Activated CD4-positive, alpha-beta T cell treated with anti-CD3 and anti-CD28 coated beads, Interleukin-2, amount 10 ng/mL, durations not matched to agents 24 days and 14 days (primary cell): ENCODE measurements at places on chromosomes 2 and 18. TPM values are rescaled to one million over a fixed set of nuclear protein-coding genes. Genes with fewer than 3 reads are reported as not detected.

The PAX8 gene
- total RNA-seq = 0.45 and 0.77 TPM in 2 replicates

The MPHOSPH10 gene
- total RNA-seq = 69.4 and 74.5 TPM in 2 replicates

The C2orf66 gene
- total RNA-seq = 0.17 and 0.33 TPM in 2 replicates

The PSMA8 gene
- total RNA-seq = 0.80 and 0.93 TPM in 2 replicates

The MAP3K19 gene
- not detected in 2 replicates for total RNA-seq

The GDF7 gene
- total RNA-seq = 0.26 TPM in 2 replicates

The MDH1B gene
- total RNA-seq = 0.12 and 0.47 TPM in 2 replicates

The CDKL4 gene
- not detected in 2 replicates for total RNA-seq

DNA sequence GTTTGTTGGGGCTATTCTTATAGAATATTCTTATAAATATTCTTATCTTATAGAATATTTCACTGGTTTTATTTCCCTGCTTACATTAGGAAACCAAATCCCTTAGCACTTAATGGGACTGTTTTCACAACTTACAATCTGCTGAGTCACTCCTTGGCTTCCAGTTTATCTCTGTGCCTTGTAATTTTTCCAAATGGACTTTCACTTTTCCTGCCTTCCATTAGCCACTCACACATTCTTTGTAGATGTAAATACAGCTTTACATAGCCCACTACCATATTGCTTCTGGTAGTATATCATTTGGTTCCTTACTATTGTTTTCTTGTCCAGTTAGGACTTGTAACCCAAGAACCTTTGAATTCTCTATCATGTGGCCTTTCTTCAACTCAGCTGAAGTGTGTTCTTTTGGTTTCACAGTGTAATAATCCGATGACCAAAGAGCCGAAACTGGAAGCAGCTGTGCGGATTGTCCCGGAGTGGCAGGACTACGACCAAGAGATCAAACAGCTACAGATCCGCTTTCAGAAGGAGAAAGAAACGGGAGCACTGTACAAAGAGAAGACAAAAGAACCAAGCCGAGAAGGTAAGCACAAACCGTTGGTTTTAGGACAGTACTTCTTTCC lies 96.1 kb downstream of the UGGT1 start:
- no peak for DNase-seq

- DNase-seq = no peak
Measured at GRCh38 chr2:23367760-23368159, 17.2 kb upstream of the KLHL29 start.

DNA sequence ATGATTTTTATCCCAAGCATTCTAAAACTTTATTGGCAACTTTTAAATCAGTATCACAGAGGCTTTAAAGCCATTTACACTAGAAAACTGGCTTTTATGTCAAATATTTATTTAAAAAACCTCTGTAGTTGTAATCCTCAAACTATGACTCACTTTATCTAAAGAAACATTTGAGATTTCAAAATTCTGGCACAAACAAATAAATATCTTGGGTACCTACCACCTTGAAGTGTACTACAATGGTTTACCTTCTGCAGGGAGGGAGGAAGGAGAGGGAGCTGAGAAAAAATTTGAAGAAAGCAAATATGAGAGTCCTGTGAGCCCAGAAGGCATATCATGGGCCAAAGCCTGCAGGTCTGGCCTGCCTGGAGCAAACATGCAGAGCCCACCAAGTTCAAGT lies 155.6 kb downstream of the NCKAP5 start:
- no peak for DNase-seq

DNA sequence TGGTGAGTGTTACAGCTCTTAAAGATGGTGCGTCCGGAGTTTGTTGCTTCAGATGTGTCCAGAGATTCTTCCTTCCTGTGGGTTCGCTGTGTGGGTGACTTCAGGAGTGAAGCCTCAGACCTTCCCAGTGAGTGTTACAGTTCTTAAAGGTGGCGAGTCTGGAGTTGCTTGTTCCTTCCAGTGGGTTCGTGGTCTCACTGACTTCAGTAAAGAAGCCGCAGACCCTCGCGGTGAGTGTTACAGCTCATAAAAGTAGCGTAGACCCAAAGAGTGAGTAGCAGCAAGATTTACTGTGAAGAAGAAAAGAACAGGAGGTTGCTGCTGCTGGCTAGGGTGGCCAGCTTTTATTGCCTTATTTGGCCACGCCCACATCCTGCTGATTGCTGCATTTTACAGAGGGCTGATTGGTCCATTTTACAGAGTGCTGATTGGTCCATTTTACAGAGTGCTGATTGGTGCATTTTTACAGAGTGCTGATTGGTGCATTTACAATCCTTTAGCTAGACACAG lies 34.0 kb upstream of the SPTBN1 start:
- DNase-seq = peak; percentile 77

DNA sequence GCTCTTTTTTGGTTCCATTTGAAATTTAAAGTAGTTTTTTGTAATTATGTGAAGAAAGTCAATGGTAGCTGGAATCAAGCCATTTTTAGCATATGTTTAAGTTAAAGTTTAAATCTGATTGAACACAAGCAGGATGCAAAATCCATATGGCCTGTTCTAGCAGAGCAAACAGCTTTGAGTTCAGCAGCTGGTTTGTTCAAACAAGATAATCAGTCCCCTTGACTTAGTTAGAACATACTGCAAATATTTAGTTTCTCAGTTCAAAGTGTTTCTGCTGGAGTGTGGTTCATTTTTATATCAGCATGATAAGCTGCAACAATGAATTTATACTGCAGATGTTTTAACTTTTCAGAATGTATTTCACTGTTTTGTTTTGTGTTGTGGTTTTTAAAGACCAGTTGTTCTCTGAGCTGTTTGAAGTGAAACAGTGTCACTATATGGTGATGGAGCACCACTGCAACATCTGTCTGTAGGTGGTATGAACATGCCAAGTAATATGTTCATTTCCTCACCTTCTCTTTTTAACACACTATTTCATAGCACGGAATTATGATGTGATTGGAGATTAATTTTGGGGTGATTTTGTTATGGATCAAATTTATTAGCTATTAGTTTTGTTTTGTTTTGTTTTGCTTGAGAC lies 125.3 kb downstream of the COL4A4 start:
- DNase-seq = no peak

DNA sequence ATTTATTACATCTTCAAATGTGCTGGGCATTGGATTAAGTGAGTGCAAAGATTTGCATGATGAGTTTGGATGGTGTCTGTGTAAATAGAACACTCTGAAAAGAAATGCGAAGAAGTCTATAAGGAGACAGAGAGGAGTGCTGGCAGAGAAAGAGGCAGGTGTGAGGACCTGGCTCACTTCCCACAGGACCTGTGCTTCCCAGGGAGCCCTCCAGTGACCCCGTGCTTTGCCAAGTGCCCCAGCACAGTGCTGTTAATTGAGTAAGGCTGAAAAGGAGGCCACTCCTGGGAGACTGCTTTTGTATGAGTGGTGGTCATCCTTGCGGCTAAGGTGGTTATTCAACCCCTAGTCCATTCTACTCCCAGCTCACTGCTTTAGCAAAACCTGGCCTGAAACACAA lies 230.8 kb downstream of the OSR1 start:
- no peak for DNase-seq

- peak; percentile 54 for DNase-seq
Measured at GRCh38 chr2:114661971-114662939, 219.8 kb downstream of the DPP10 start.

GRCh38 chr18:52183107-52183506 lies 156.9 kb upstream of the DCC start:
- DNase-seq = no peak

DNA sequence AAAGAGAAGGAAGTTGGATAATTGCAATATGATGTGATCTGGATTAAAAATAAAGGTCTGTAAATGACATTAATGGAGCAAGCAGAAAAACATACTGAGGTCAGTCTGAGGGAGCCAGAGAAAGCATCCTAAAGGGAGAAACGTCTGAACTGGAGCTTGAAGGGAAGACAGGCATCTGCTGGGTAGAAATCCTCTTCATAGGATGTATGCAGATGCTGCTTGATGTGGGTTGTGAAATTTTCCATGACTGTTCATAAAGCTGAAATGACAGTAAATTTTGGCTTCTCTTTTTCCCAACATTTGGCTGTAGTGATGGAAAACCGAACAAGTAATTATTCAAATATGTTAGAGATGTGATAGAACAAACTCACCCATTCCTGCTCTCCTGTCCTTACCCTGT lies 287.6 kb downstream of the CAMKMT start:
- no peak for DNase-seq

GRCh38 chr2:240518981-240519380 lies 38.8 kb downstream of the ANKMY1 start:
- no peak for DNase-seq

GRCh38 chr2:168289880-168290279 lies 42.5 kb upstream of the STK39 start:
- no peak for DNase-seq

DNA sequence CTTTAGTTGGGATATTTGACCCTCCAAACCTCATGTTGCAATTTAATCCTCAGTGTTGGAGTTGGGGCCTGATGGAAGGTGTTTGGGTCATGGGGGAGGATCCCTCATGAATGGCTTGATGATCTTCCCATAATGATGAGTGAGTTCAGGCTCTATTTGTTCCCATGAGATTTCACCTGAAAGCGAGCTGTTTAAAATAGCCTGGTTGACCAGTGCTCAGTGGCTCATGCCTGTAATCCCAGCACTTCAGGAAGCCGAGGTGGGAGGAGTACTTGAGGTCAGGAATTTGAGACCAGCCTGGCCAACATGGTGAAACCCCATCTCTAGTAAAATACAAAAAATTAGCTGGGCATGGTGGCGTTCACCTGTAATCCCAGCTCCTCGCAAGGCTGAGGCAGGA lies 14.9 kb upstream of the PSME4 start:
- DNase-seq = no peak

- no peak for DNase-seq
Measured at GRCh38 chr18:41144441-41144840, 810.6 kb upstream of the PIK3C3 start.

- DNase-seq = no peak
Measured at GRCh38 chr18:62372156-62372555, 47.0 kb downstream of the TNFRSF11A start.

- DNase-seq = no peak
Measured at GRCh38 chr2:38739524-38739923, 11.6 kb downstream of the SRSF7 start.

- DNase-seq = no peak
Measured at GRCh38 chr2:18740474-18740881, 151.1 kb upstream of the NT5C1B start.
